A549 treated with CpdA at 1 μM for 4 hours (cell line): ENCODE measurements at places on chromosomes 2 and 18. TPM values are rescaled to one million over a fixed set of nuclear protein-coding genes. Genes with fewer than 3 reads are reported as not detected.

AP1S3 gene
- total RNA-seq: 18.8 to 44.4 TPM (median 25.2 TPM) in 5 replicates

FZD7 gene
- 5.2 to 7.9 TPM (median 6.9 TPM) in 5 replicates for total RNA-seq

CARF gene
- 0.47 to 1.4 TPM (median 1.3 TPM) in 5 replicates for total RNA-seq

TUBB8B gene
- total RNA-seq: not detected in 5 replicates

OR6B2 gene
- total RNA-seq: not detected in 5 replicates

ANKRD30BL gene
- not detected in 5 replicates for total RNA-seq
